HT1080 (cell line): ENCODE measurements at places on chromosomes 5 and 9. TPM values are rescaled to one million over a fixed set of nuclear protein-coding genes. Genes with fewer than 3 reads are reported as not detected.

SH3RF2 gene
- total RNA-seq, result 16.0 and 18.9 TPM in 2 replicates

EFNA5 gene
- 4.0 and 4.1 TPM in 2 replicates for total RNA-seq

FANCG gene
- total RNA-seq, result 49.5 and 52.2 TPM in 2 replicates

DOCK8 gene
- not detected in 2 replicates for total RNA-seq

CCDC192 gene
- total RNA-seq, result not detected in 2 replicates

C5orf52 gene
- not detected in 2 replicates for total RNA-seq

SEMA5A gene
- 1.8 and 2.7 TPM in 2 replicates for total RNA-seq

TLE1 gene
- total RNA-seq, result 34.3 and 53.7 TPM in 2 replicates

STARD4 gene
- 37.6 and 41.8 TPM in 2 replicates for total RNA-seq

DNA sequence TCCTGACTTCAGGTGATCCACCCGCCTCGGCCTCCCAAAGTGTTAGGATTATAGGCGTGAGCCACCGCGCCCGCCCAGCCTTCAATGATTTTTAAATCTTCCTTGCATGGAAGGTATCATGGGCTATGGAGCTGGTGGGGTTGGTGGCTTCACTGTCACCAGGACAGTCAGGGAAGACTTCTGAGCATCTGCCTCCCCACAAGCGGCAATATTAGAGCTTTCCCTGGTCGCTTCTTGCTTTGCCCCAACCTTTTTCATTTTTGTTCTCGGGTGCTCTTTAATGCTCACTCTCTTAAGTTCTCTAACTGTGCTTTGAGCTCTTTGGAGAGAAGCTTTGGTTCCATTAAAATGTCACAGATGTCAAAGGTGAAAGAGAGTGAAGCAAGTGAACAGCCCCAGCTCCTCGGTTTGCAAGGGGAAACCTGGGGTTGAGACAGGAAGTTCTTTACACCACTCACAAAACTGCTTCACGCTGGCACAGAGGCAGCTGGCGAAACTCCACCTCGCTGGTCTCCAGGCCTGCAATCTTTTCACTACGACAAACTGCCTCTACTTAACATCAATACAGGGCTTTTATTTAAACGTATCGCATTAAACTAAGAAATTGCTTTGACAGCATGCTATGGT, 142.5 kb upstream of the RETREG1 start:
- DNase-seq, result no peak

GRCh38 chr5:116025866-116026265, 6.4 kb upstream of the ARL14EPL start:
- no peak for DNase-seq

GRCh38 chr5:119355685-119356611, at the start of gene TNFAIP8:
Gene TNFAIP8, plus strand, starts transcription at chr5:119356019. Its CDS starts 72 bp downstream, at chr5:119356091.
- peak; percentile 18 for DNase-seq

DNA sequence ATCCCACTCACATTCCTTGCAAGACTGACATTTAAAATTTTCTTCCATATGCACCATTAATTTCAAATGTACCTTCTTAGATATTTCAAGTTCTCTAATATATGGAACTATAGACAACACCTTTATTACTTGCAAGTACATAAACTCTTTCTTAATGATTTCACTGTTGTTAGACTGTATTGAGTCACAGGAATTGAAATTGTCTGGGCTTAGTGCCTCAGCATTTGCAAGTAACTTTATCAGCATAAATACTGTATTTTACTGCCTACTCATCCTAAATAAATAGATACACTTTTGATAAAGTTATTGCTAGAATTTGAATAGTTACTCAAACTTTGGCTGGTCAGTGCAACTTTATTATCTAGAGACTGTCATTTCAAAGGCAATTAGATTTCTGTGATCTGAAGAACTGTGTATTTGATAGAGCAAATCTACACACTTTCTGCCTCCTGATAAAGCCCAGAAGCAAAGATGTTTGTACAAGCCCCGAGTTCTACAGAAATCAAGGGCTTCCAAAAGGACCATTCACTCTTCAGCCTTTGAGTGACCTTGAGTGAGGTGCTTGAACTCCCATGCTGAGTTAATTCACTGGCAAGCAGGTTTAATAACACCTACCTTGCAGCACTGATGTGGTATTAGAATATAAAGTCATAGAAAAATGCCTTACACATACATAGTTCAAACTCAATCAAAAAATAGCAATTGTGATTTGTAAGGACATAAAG, 91.6 kb downstream of the COX7C start:
- DNase-seq, result no peak

- peak; percentile 55 for DNase-seq
These were observed 121.0 kb upstream of the RGS7BP start for GRCh38 chr5:64384765-64385164.

DNA sequence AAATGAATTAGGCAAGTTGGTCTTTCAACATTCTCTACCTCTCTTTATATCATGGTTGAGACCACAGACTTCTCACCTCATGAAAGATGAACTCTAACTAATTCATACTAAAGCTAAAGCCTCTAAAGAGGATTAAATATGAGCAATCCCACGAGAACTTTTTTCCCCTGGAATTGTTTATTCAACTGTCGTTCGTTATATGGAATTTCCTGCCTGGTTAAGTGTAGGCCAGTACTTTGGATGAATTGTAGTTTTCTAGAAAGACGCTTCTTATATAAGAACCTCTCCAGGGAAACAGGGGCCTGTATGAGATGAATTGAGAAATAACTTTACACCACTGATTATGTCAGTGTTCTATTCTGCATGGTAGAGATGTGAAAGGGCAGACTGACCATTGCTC, 42.9 kb downstream of the PDCD1LG2 start:
- peak; percentile 66 for DNase-seq

DNA sequence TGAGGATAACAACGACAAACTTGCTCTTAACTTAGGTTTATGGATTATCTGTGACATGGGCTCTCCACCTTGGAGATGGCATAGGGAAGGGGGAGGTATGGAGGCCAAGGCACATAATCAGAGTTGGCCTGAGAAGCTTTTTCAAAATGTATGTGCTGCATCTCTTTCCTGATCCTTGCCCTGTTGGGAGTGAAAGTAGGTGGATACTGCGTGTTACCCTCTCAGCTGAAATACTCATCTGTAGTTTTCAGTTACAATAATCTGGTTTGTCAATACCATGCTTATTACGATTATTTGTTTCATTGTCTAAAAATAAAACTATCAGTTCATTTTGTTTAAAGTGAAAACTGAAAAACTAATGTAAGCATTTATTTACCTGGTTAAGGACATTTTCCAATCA, 86.7 kb downstream of the SLC44A1 start:
- DNase-seq, result no peak

DNA sequence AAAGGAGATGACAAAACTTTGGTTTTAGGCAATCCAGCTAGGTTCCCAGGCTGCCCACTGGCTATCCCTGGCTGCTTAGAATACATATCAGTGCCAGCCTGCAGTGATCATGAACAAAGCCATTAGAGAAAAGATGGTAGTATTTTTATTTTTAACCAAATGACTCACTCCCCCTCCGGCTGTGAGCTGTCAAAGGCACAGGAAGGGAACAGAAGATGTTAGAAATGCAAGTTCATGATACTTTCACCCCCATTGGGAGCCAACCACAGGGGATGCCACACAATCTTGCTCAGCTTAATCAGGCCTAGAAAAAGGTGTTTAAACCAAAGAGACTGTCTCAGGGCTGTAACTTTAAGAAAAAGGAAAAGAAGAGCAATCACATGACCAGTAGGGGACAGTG, 70.3 kb upstream of the ASTN2 start:
- DNase-seq, result peak; percentile 60

- no peak for DNase-seq
These were observed 45.0 kb downstream of the TSPAN17 start for GRCh38 chr5:176692326-176692725.

GRCh38 chr5:41637424-41637823, 127.0 kb upstream of the PLCXD3 start:
- no peak for DNase-seq

DNA sequence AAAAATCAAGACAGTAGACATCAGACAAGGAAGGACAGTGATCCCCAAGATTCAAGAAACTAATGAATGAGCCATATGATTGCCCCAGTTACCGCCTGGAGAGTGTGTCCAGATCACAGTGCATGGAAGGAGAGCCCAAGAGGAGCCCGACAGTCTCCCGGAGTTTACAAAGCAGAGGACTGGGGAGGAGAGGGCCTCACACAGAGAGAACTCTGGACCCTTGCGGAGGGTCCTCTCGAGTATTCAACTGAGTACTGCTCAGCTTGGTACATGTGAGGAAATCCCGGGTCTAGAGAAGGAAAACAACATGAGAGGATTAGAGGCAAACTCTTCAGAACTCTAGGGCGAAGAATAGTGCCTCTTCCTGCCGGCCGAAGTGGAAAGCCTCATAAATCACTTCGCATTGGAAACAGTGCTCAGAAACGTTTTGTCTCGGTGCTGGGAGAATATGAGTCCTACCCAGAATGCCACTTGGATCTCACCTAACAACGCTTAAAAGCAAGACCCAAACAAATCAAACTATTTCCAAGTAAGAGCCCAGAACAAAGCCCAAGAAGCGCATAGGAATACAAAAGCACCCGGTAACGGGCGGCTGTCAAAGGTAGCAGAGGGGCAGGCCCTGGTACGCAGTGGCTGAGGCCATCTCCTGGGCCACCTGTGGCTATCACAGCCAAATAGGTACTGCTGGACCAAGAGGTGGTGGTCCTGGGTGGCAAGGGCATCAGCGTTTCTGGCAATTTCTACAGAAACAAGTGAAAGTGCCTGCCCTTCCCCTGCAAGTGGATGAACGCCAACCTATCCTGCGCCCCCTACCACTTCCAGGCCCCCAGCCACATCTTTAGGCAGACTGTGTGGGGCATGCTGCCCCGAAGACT, 36.0 kb downstream of the FAM78A start:
- DNase-seq, result no peak

DNA sequence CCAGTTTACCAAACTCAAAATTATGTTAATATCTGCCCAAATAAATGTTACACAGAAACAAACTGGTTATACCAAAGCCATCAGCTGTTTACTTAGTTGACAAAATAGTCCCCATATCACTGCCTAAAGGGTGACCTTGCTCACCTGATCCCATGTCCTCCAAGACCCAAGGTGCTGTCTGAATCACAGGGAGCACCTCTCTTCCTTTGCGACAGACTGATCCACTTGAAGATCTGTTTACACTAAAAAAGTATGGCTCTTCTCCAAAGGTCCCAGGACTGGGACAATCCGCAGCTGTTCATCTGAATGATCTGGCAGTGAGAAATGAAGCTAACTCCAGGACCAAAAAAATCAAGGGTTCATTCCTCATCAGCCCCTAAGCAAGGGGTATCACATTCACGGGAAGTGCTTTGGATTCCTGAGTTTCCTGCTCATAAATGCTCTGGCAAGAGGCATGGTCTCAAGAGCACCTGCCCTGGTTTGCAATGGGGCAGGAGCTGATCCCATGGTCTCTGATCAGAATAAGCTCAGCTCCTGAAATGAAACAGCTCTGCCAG, 5.0 kb downstream of the PRUNE2 start:
- DNase-seq, result no peak

DNA sequence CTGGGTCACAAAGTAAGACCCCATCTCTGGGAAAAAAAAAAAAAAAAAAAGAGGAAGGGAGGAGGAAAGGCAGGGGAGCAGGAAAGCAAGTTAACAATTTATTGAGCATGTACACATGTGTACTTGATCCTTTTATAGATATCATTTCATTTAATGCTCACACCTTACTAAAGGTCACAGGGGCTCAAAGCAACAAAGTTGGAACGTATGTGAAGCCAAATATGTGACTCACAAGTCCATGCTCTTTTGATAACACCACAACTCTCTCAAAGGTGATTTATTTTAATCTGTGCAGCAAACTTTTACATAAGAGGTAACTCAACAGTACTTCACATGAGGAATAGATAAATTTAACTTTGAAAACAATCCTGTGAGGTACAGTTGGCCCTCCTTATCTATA, 34.4 kb upstream of the DTWD2 start:
- no peak for DNase-seq
